Jurkat, Clone E6-1 (cell line): ENCODE measurements at places on chromosomes 3 and 15.

DNA sequence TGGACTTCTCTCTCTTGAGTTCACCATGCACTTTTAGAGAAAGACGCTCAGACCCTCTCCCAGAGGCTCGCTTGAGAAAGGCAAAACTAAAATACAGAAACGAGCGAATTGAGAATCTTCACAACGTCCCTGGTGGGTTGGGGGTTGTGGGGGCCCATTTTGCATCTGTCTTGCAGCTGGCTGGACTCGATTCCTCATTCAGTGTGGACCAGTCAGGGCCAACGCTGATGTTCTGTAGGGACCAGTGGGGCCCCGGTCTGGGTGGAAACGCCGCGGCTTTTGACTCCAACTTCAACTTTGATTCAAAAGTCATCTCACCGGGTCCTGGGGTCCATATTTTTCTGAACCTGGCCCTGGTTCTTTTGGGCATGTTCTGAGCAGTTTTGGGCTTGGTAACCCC lies 68.1 kb downstream of the SLC6A6 start:
- no peak for DNase-seq

GRCh38 chr15:55816017-55816416 lies 73.1 kb upstream of the PRTG start:
- DNase-seq = no peak

DNA sequence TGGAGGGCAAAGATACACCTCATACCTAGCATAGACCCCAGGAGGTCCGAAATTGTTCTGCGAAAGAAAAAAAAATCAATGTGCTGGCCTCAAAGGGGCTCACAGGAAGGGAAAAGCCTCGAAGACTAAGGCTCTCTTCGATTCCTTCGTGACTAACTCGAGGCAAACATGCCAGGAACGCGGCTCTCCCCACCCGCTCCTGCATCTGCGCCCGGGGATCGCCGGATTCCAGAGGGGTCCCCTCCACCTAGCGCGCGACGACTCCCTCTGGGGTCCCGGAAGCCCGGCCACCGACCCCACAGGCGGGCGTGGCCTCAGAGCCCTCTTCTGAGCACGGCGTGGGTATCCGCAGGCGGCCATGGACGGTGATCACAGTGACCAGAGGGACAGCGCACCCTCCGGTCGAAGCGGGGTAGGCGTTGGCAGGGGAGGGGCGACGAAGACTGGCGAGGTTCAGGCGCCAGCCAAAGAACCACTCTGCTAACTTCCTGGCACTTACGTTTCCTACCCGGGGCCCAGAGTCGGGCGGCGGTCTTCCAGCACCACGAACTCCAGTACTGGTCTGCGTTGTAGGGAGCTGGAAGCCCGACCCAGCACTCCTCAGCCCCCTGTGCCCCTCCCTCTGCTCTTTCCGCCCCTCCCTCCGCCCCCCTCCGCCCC lies 515 bp upstream of the EIF3J start:
- DNase-seq = no peak

DNA sequence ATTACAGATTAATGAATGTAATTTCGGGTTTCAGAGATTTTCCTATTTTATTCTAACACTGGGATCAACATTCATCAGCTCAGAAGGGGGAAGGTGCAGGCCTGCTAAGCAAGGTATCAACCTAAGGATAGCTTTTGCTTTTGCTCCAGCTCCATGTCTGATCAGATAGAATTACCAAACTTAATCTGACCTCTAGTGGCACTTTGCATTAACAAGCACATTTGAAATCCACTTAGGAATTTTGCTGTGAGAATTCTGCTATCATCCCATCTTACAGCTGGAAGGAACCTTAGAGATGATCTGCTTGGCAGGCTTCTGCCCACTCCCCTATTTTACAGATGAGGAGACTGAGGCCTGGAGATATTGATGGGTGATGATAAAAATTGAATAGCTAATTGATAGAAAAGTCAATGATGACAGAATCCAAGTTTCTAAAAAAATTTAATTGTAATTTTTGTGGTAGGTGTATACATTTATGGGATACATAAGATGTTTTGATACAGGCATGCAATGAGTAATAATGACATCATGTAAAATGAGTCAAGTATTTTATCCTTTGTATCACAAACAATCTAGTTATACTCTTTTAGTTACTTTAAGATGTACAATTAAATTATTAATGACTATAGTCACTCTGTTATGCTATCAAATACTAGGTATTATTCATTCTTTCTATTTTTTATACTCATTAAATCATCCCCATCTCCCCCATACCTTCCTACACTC lies 209.2 kb upstream of the ZPLD1 start:
- DNase-seq = no peak
